ENCODE measurements at places on chromosomes 7 and 10.

DNA sequence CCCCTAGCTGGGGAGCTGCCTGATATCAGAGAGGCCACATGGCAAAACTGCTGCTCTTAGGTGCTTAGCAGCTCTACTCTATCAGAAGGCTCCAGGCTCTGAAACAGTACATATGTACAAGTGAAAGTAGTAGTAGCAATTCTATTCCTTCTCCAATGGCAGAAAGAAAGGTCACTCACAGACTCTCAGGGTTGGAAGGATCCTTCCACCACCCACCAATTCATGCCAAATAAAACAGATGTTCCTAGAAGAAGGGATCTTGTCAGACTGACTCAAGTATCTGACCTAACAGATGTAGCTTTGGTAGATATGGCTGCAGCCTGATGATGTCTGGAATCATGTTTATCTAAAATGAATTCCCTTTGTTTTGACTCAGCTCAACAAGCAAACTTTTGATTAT, 8.0 kb upstream of the ALDH18A1 start:
- no peak for DNase-seq

- DNase-seq = no peak
These were observed 30.3 kb downstream of the MKI67 start for GRCh38 chr10:128095753-128096469.

DNA sequence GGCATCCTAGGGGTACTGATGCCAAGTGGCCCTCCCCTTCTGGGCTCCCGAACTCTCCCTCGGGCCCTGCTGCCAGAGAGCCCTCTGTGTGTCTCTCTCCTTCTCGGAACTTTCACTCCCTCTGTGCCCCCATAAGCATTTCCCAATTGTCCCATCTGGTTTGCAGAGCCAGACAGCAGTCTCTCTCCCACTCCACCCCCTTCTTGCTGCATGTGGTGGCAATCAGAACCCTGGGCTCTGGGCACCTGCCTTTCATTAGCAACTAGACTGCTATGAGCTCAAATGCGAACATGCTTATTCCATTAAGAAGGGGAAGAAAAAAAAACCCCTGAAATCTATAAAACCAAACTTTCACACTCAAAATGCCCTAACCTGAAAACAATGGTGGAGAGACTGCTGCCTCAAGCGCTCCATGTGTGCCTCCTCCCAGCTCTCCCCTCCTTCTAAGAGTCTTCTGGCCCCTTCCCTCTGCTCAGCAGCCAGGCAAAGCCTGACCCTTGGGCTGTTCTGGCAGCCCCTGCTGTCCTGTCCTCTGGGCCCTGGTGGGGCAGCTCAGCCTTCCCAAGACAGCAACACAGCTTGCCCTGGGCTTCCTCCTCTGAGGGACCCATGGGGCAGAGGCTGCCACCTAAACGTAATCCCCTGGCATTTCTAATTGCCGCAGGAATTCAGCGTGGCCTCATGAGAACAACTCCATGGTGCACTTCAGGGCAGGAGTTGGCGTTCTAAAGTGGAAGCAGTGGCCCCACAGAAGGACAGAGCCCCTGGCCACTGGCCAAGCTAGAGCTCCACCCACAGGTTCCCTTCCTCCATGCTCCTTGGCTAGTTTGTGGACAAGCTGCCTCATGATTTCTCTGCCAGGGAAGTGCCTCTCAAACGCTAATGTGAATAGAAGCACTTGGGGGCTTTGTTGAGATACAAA, 415.4 kb downstream of the PLXNA4 start:
- peak; percentile 24 for DNase-seq

GRCh38 chr7:30049173-30049572, 21.0 kb downstream of the PLEKHA8 start:
- DNase-seq = no peak

DNA sequence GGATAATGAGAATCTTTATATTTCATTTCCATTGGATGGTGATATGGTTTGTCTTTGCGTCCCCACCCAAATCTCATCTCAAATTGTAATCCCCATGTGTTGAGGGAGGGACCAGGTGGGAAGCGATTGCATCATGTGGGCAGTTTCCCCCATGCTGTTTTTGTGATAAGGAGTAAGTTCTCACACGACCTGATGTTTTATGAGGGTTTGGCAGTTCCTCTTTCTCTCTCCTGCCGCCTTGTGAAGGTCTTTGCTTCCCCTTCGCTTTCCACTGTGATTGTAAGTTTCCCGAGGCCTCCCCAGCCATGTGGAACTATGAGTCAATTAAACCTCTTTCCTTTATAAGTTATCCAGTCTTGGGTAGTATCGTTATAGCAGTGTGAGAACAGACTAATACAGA, 59.4 kb downstream of the MTPN start:
- DNase-seq = no peak

DNA sequence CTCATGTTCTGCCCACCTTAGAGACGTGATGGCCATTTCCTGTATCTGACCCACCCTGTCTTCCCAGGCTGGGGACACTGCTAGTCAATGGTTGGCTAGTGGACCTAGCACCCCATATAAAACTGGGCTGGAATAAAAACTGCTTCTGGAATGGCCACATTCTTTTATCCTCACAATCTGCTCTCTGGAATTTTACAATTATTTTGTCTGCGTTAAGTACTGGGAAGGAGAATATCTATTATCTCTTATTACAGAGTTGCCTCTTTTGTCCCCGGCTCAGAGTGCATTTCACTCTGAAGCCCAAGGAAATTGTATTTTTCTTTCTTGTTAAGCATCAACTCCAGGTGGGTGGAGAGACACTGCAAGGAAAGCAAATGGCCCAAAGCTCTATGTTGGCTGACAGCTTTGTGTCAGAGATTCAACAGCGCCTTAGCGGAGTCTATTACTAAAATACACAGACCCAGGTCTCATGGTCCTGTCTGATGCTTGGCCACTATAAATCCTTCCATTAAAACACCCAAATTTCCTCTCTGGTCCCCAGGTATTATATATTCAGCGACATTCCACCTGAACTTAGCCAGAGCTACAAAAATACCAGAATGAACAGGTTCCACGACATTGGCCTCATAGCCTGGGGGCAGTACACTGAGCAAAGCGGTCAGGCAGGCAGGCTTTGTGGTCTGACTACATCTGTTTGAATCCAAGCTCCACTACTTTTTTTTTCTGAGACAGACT, 121.7 kb downstream of the PRPF18 start:
- DNase-seq = peak; percentile 77

DNA sequence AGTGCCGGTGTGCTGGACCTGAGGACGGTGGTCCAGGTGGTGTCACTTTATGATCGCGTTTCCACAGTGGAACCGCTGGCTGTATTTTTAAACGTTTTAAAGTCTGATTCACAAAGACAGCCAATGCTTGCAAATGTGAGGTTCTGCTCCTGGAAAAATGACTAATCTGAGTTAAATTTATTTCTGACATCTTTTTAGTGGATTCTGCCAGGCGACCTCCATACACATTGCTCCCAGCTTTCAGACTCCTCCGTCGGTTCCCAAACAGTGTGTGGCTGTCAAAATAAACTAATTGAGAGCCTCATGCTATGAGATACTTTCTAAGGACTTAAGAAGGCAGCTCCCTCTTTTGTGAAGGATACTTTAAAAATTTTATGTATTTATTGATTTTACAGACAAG, 12.7 kb upstream of the TTYH3 start:
- peak; percentile 88 for DNase-seq

DNA sequence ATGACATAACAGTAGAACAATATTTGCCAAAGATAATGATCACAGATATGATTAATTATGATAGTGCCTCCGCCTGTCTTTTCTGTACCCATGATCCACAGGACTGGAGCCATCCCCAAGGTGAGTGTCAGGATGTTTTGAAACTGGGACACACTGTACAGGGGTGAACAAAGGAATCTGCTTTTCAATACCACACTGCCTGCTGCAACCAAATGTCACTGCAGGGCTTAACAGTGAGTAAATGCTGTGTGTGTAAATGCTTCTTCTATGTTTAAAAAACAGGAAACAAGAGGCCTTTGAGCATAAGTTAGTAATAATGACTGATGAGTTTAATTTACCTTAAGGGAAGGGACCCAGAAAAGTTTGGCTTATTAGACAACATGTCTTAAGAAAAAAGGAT, 65.2 kb downstream of the HBP1 start:
- DNase-seq = no peak

- no peak for DNase-seq
These were observed 272.9 kb downstream of the MAGI2 start for GRCh38 chr7:79180533-79180932.

DNA sequence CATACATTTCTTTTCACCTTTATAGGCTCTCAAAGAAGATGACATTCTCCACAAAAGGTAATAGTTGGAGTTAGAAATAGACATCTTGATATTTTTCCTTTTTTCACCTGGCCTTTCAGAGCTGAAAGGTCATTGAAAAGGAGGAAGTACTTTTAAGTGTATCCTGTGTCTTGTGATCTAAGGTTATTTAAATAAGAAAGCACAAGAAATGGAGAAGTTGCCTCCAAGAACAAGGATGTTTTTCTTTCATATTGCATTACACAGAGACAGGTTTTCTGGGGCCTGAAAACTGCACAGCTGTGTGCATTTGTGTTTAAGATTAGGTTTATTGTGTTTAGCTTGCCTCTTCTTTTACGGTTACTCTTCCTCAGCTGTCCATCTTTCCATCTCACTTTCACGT, 103.4 kb upstream of the SEMA3D start:
- DNase-seq = no peak

DNA sequence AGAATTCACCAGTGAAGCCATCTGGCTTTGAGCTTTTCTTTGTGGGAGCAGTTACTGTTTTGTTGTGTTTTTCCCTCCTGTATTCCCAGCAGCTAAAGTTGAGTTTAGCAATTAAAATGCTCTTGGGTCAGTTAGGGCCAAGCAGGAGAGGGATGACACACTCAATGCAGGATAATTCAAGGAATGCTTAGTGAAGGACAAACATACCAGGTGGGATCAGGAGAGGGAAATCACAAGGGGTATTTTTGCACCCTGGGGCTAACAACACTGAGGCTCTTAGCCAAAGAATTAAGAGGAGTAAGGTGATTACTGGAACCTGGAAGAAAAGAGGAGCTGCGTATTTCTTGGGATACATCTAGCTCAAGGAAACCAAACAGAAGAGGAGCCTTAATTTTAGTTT, 82.4 kb upstream of the KCND2 start:
- no peak for DNase-seq

GRCh38 chr10:10786109-10787090, 231.3 kb upstream of the CELF2 start:
- peak; percentile 58 for DNase-seq

- DNase-seq = no peak
These were observed 65.1 kb upstream of the SFMBT2 start for GRCh38 chr10:7475939-7476338.

DNA sequence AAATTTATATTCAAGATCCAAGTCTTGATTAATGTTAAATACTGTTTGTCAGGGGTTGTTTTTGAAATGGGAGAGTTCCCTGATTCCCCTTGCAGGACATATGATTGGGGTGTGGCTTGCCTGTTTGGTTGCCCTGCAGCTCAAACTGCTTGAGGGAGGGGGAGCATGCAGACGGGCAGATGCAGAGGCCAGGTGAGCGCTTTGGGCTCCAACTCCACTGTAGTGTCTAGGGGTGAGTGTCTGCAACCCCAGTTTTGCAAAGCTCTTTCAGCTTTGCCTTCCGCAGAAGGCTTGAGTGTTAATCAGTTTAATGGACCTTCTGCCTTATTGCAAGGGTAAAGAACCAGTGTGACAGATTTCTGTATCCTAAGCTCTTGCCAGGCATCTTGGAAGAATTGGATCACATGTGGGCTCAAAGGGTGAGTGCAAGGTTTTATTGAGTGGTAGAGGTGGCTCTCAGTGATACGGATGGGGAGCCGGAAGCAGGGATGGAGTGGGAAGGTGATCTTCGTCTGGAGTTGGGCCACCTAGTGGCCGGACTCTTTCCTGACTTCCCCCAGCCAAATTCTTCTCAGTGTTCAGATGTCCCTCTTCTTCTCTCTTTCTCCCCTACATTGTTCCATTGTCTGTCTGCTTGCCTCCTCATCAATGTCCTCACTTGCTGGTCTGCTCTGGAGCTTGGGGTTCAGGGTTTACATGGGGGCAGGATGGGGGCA, 479.7 kb downstream of the ATRNL1 start:
- peak; percentile 1 for DNase-seq

DNA sequence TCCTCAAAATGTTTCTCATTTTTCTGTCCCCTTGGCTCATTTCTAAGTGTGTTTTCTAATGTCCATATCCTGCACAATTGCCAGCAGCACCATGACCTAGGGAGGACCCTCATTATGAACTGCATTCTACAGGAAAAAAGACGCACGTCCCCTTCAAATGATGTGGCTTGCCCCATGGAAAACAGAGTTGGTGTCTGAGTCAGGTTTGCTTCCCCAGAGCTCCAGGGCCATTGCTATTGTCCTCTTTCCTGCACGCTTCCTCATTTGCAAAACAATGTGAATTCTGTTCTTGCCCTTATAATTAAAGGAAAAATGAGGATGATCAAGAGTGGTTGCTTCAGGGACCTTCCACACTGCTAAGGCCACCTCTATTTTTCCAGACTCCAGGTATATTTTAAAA, 14.7 kb upstream of the ASB4 start:
- no peak for DNase-seq

GRCh38 chr10:10816447-10816846, 201.2 kb upstream of the CELF2 start:
- peak; percentile 77 for DNase-seq

DNA sequence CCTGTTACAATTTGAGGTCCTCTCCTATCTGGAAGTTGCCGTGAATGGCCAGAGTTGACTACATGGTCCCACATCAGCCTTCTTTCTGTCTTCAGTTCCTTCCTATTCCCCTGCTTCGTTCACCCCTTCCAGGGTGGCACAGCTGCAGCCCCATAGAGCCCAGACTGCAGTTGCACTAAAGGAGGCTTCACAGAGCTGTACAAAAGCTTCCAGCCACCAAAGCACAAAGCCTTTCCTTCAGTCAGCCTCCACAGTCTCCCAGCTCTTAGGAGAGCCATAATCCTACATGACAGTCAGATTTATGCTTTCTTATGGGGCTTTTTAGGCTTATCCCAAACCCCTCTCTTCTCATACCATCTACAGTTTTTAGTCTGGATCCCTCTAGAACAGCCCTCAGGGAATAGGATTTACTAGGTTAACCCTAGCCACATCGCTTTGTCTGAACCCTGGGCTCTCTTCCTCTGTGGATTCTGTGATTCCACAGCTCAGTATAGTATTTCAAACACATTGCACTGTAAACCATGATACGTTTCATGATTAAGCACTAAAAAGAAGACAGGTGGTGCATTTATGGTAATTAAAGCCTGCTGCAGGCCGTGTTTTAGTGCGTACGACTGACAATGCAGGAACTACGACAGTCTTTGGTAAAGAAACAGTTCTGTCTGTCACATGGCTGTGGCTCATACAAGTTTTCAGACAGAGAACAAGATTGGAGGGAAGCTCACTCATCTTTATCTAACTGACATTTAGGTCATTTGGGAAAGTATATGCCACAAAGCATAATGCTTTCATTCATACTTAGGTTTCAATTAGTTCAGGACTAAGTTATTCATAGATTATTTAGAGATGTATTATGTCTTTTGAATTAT, 208.3 kb upstream of the KMT2E start:
- DNase-seq = no peak

GRCh38 chr10:44673245-44673983, 237.7 kb upstream of the TMEM72 start:
- no peak for DNase-seq

DNA sequence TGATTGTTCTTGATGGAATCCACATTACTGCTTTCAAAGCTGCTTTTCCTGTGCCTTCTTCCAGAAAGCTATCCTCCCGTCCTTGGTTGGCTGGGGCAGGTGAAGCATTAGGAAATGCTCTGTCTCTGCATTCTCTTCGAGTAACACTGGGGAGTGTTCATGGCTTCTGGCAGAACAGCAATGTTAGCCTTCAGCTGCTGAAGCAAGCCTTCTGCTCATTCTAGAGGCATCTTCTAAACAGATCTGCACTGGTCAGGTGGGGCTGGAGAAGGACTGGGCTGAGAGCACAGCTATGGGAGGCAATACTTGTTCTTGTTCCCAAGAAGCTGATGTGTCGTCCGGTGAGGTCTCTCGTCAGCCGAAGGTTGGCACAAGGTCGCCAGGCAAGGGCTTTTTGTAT, 80.6 kb downstream of the MGMT start:
- peak; percentile 1 for DNase-seq
